ENCODE measurements at places on chromosomes 4 and X.

DNA sequence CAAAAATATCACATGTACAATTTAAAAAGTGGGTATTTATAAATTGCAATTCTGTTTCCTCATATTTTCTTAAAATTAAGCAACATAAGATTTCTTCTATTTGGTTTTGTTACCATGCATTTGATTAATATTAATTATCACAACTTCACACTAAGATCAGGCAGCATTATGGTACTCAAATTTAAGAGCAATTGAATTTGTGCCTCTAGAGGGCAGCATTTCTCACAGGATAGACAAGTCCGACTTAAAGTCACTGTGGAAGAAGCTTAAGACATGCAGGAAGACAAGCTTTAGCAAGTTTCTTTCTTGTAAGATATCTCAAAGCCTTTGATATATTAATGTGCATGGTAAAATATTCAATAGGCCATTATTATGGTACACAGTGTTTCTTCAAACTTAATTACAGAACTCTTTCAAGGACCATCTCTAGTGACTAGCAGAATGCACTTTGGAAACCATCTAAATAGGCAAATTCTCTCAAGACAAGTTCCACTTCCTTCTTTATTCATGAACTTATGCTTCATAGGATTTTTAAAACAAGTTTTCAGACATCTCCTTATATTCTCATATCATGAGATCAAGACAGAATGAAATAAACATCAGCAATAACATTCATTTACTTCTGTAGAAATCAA is 35.0 kb downstream of the FBXW7 start:
- peak; percentile 74 for DNase-seq

DNA sequence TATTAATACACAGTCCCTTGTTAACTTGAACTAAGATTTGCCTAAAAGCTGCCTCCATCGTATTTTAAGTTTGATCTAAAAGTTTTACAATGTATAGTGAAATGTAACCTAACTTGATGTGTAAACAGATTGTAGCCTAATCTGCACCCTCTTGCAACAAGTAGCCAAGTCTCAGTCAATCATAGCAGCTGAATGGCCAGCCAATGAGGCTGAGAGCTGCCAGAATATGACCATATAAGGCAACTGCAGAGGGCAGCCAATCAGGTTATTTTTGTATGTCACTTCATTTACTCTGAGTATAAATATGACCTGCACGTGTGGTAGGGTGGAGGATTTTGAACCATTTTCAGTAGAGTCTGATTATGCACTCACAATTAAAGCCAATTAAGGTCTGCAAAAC is 51.2 kb upstream of the SPANXN3 start:
- DNase-seq, result no peak

- DNase-seq, result no peak
Observed at GRCh38 chr4:141035920-141036319, 97.3 kb downstream of the RNF150 start.

DNA sequence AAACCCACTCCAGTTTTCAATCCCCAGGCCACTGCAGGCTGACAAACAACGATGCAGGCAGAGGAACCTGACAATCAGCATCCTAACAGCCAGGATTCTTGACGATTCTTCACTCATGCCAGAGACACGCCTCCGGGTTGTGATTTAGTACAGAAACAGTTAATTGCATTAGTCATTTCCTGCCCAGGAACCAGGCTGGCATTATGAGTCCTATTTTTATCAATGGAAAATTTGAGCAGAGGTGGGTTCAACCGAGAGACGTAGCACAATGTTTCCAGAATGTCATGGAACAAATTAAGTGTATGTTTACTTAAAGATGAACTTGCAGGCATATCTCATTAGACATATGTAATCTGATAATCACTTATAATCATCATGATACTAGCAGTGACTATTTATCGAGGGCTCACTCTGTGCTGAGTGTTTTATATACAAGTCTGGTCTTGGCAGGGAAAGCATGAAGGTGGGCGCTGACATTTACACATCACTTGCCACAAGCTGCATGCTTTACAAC is 159.7 kb downstream of the NSUN7 start:
- no peak for DNase-seq

- DNase-seq, result no peak
Observed at GRCh38 chr4:128323401-128323800, 35.8 kb upstream of the PGRMC2 start.

- DNase-seq, result no peak
Observed at GRCh38 chr4:74583089-74583700, 138.3 kb downstream of the AREG start.

GRCh38 chrX:13440176-13440575 is 120.3 kb upstream of the ATXN3L start:
- no peak for DNase-seq

Measured in lower leg skin (tissue), 4 donors.